Effector memory CD4-positive, alpha-beta T cell (primary cell): ENCODE measurements at places on chromosomes 1 and 21.

GRCh38 chr1:47827109-47827508, 170.1 kb downstream of the TRABD2B start:
- no peak for DNase-seq

DNA sequence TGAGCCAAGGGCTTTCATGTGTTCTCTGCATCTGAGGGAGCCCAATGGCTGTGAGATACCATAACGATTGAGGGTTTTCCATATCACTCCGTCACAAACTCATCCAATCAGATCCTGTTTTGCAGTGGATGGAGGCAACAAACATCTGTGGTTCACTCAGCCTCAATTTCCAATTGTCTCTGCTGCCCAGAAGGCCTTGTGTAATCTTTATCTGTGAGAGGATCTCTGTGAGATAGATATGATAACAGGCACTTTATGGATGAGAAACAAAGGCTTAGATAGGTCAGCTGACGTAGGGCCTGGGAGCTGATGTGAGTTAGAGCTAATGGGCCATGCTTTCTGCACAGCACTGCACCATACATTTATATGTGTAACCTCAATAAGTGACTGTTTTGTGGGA, 3.3 kb upstream of the MTARC1 start:
- no peak for DNase-seq

GRCh38 chr1:225514671-225515081, 86.8 kb upstream of the LBR start:
- no peak for DNase-seq

DNA sequence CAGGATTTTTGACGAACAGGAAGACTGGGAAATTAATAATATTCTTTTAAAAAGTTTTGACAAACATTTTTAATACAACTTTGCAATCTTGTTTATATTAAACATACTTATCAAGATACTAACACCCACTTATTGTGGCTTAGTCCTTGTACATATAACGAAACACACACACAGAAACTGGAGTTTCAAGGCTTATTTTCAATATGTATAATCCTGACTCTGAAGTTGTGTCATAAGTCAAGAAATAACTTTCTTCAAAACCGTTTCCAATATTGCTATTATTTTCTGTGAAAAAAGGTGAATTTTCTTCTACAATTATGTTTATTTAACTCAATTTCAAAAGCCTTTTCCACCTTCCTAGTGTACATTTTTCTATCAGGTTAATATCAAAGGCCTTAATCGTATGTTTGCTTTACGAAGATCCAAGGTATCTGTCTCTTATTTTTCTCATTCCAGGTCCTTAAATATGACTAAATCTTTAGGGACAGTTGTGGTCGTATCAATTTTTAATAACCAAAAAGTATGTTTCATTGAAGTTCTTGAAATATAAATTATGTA, 1.8 kb downstream of the CDKN2C start:
- DNase-seq, result no peak

DNA sequence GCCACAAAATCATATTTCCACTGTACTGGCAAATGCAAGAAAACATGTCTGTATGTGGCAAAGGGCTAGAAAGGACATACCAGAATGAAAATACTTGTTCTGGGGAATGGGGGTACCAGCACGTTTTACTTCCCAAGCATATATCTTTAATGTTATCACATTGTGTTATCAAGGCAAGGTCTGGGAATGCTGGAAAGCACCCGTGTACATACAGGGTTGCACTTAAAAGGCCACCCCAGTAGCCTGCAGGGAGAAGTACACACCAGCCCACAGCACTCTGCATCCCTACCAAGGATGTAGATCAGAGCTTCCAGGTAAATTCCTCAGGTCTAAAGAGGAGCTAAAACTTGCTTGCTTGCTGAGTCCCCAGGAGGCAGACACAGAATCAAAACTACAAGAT, 381.8 kb downstream of the RRAGC start:
- DNase-seq, result no peak

GRCh38 chr1:77475641-77476040, 193.8 kb downstream of the AK5 start:
- no peak for DNase-seq

DNA sequence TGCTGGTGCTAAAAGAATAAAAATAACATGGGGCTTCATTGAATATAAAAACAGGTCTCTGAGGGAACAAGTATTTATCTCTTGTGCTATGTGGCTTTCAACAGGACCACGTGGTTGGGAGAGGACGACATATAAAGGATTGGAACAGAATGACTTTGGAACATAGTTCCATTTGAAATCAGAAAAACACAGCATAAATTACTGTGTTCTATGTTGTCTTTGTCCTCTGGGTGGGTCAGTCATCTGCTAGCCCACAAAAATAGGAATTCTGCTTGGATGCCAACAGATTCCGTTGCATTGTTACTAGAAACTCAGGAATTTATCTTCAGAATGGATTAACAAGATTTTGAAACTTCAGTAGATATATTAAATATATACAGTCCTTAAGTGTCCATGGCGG, 5.9 kb downstream of the CEP85 start:
- no peak for DNase-seq

DNA sequence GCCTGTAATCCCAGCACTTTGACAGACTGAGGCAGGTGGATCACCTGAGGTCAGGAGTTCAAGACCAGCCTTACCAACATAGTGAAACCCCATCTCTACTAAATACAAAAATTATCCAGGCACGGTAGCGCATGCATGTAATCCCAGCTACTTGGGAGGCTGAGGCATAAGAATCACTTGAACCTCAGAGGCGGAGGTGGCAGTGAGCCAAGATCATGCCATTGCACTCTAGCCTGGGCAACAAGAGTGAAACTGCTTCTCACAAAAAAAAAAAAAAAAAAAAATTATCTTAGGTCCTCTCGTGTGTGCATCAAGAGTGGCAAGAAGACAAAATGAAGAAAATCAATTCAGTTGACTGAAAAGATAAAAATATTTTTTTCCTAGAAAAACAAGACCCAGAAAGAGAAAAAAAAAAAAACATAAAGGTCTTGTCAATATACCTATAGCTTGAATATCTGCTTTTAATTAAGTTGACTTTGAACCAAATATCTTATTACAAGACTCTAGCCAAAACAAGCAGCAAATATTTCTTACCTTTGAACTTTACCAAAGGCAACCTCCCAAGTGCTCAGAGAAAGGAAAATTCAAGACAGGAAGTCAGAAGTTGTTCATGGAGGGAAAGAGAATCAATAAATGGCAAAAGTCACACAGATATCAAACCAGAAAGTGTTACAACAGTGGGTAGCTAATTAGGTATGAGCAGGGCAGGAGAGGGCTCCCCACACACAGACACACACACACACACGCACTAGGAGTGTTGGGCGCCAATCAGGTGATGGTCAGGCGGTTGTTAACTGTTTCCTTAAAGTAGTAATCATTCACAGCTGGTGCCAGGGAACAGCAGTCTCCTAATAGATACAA, 29.6 kb downstream of the ITLN2 start:
- DNase-seq, result no peak

GRCh38 chr1:165898837-165899236, 71.4 kb downstream of the UCK2 start:
- no peak for DNase-seq

DNA sequence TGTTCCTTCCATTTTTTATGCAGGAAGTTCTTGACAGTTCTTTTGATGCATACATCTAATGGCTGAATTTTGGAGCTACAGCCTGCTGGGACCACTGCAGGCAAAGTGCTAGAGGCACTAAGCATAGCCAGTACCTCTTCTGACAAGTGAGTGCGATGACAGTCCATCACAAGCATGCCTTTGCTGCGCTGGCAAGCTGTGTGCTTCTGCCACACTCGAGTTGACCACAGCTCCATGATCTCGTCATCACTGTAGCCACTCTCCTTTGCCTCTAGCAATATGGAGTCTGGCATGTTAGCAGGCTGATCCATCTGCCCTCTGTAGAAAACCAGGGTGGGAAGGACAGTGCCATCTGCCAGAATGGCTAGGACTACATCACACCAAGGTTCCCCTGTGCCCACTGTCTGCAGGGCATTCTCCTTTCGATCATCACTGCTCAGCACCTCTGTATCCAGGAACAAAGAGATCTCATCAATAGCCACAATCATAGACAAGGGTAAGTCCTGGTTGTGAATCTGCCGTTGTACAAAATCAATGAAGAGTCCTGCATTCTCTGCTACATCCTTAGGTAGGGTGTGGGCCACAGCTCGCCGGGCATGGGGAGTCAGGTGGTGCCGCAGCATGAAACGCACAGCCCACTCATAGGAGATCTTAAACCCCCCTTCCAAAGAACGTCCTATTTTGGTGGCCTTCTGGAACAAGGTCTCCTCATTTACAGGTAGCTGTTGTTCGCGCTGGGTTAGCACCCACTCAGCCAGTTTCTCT, 6.0 kb downstream of the PSMB4 start:
- DNase-seq, result no peak

GRCh38 chr1:175385316-175385715, 192.7 kb upstream of the KIAA0040 start:
- DNase-seq, result no peak

DNA sequence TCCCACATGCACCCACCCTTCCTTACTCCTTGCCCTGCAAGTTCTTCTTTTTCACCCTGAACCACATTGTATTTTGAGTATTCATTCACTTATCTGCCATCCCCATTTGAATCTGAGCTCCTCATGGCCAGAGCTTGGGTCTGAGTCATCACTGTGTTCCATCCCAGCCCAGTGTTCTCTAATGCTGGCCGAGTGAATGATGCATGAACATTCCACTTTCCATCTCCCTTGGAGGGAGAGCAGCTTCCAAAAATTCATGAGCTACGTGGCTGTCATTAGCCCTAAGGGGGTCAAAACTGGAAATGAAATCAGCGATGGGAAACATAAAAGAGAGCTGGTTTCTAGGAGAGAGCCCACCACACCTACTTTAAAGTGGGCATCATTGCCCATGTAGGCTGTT, 187.0 kb upstream of the USP24 start:
- no peak for DNase-seq

GRCh38 chr21:34807146-34807880, 138.5 kb downstream of the CLIC6 start:
- DNase-seq, result peak; percentile 31

GRCh38 chr1:14630986-14631385, 32.5 kb downstream of the KAZN start:
- no peak for DNase-seq

DNA sequence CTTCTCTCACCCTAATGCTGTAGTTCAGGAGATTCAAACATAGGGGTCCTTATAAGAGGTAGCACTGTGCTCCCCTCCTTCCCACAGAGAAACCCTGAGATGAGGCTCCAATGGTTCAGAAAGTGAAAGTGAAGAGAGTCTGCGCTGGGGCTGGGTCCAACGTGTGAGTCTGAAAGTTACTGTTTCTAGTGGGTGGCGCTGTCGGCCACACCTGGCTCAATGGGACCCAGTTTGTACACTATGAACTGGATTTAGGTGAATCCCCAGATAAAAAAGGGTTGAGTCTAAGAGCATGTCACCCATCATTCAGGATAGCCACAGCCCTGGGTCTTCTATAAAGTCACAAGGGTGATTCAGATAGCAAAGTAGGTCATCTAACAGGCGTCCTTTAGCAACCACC, 2.8 kb downstream of the SMCP start:
- no peak for DNase-seq

DNA sequence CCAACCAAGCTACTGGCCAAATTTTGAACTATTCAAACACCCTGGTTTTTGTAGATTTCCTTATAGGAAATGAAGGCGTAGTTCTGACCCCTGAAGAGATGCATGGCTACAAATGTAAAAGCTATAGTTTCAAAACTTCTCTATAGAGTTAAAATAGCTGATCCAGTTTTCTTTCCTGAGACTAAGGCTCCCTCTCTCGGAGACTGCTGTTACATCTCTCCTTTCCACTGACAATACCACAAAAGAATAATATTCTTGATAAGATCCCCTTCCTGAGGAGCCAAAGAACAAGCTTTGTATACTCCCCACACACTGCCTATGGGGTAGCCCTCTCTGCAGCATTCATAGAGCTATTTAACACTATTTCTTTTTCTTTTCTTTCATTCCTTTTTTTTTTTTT, 6.7 kb upstream of the CFAP126 start:
- no peak for DNase-seq

GRCh38 chr1:79089946-79090345, 83.4 kb upstream of the ADGRL4 start:
- no peak for DNase-seq

DNA sequence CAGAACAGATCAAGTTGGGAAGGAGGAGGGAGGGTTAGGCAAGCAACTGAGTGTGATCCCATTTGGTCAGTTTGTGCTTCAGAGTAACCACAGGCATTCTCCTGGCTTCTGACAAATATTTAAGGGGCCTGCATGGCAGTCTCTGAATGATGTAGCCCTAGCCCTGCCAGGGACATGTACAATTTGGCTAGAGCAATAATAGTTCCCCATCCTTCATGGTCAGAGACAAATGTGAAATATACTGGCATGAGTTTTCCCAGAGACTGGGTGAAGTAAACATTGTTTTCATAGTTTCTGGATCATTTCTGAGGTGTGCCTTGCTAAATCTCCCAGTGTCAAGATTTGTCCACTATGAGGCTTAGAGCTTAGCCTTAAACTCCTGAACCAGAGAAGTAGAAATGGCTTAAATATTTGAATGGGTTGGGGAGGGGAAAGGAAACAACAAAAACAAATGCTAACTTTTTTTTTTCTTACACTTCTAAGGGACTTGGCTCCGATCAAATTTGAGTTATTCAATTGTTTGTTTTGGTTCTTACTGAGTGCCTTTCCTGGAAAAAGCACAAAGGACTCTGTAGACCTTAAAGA, 42.0 kb upstream of the UBE2U start:
- no peak for DNase-seq

GRCh38 chr1:153842006-153842471, 66.8 kb downstream of the SLC27A3 start:
- DNase-seq, result no peak

DNA sequence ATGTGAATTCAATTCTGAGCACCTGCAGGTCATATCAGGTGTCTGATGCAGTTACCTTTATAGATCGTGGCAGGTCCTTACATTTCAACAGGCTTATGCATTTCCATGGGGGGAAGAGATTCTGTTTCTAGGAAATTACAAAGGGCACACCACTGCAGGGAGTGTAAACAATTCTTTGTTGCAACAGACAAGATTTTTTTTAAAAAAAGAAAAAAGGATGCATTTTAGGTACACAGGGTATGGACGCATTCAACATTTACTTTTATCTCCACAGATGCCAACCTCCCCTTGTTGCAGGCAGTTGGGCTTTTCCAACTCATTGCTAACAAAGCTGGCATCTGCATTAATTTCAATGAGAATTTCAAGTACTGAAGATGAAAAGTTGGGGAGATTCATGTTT, 13.5 kb upstream of the TEKT2 start:
- no peak for DNase-seq

DNA sequence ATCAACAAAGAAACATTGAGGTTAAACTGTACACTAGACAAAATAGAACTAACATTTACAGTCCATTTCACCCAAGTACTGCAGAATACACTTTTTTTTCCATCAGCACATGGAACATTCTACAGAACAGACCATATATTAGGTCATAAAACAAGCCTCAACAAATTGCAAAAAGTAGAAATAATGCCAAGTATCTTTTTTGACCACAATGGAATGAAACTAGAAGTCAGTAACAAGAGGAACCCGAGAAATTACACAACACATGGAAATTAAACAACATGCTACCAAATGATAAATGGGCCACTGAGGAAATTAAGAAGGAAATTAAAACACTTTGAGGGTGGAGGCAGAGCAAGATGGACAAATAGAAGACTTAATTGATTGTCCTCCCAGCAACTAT, 8.4 kb upstream of the C1orf185 start:
- DNase-seq, result no peak
